K562 (cell line): ENCODE measurements at places on chromosomes 16 and 17. TPM values are rescaled to one million over a fixed set of nuclear protein-coding genes. Genes with fewer than 3 reads are reported as not detected.

The MEFV gene
- total RNA-seq: not detected in 2 replicates

The MYL11 gene
- total RNA-seq: 1.5 and 1.7 TPM in 2 replicates

The COPRS gene
- total RNA-seq: 48.2 and 56.8 TPM in 2 replicates

The OR3A3 gene
- total RNA-seq: not detected in 2 replicates

The CFAP97D1 gene
- total RNA-seq: not detected in 2 replicates

The ITGB4 gene
- 0.89 and 2.8 TPM in 2 replicates for total RNA-seq

The SUPT6H gene
- 67.9 and 77.7 TPM in 2 replicates for total RNA-seq

The HSD11B2 gene
- total RNA-seq: 1.9 and 2.0 TPM in 2 replicates

The RAPGEFL1 gene
- 3.6 and 4.1 TPM in 2 replicates for total RNA-seq

The GAN gene
- total RNA-seq: 14.2 and 15.1 TPM in 2 replicates

The ZNF785 gene
- total RNA-seq: 9.7 and 11.6 TPM in 2 replicates

The TEX14 gene
- 0.09 and 0.18 TPM in 2 replicates for total RNA-seq

The GAS7 gene
- total RNA-seq: 0.16 and 0.33 TPM in 2 replicates

The CNTNAP4 gene
- total RNA-seq: not detected in 2 replicates

The CHD9 gene
- 38.8 and 40.7 TPM in 2 replicates for total RNA-seq

The ATP2C2 gene
- total RNA-seq: 0.11 and 0.75 TPM in 2 replicates

The SDR42E1 gene
- total RNA-seq: 0.42 and 0.92 TPM in 2 replicates

The SOX8 gene
- total RNA-seq: 0.07 TPM in 2 replicates
